ENCODE measurements at places on chromosomes 11 and 22. TPM values are rescaled to one million over a fixed set of nuclear protein-coding genes. Genes with fewer than 3 reads are reported as not detected.

The SLC6A5 gene
- total RNA-seq: not detected

The OR56A5 gene
- not detected for total RNA-seq

The PGA4 gene
- total RNA-seq: not detected

The ENDOD1 gene
- 40.6 TPM for total RNA-seq

The PLAAT4 gene
- total RNA-seq: 5.8 TPM

The CASP1 gene
- total RNA-seq: 31.1 TPM

The C11orf87 gene
- total RNA-seq: not detected

The C22orf42 gene
- total RNA-seq: not detected

The CHST1 gene
- 0.97 TPM for total RNA-seq

The IL17RA gene
- total RNA-seq: 7.3 TPM

The HOATZ gene
- not detected for total RNA-seq

The SLC16A8 gene
- under 0.01 TPM for total RNA-seq

The OR2D2 gene
- 0.86 TPM for total RNA-seq

The CEP126 gene
- 0.97 TPM for total RNA-seq

The SCGB1D2 gene
- total RNA-seq: not detected

The RTL10 gene
- total RNA-seq: 19.0 TPM

The OR5AN1 gene
- under 0.01 TPM for total RNA-seq

The LRFN4 gene
- total RNA-seq: 9.9 TPM

The PATE1 gene
- not detected for total RNA-seq

The ART1 gene
- total RNA-seq: not detected

The CRYBB3 gene
- not detected for total RNA-seq

The PRR33 gene
- not detected for total RNA-seq

The BTG4 gene
- total RNA-seq: not detected

The ASPHD2 gene
- 2.2 TPM for total RNA-seq

The ACRV1 gene
- not detected for total RNA-seq

The SLC22A8 gene
- not detected for total RNA-seq

The GAB4 gene
- total RNA-seq: not detected

The PATZ1 gene
- 19.0 TPM for total RNA-seq
